ENCODE measurements at places on chromosomes 7 and 10.

- DNase-seq = no peak
Measured at GRCh38 chr7:51111241-51111940, 205.2 kb downstream of the COBL start.

- DNase-seq = no peak
Measured at GRCh38 chr7:28151965-28152364, 28.6 kb downstream of the JAZF1 start.

GRCh38 chr7:50352282-50352681, 47.8 kb downstream of the IKZF1 start:
- DNase-seq = no peak

DNA sequence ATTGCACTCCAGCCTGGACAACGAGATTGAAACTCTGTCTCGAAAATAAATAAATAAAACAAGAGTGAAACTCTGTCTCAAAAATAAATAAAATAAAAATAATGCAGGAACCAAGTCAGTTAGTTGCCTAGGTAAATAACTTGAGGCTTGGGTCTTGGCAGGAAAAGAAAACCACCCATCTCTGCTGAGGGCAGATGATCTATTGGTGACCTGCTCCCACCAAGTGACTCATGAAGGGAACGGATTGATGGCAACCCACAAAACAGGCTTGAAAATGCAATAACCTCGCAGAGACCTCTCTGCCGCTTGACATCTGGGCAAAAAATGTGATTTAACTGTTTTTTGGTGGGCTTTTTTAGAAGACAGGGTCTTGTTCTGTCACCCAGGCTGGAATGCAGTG, 86.6 kb downstream of the CALN1 start:
- DNase-seq = no peak

DNA sequence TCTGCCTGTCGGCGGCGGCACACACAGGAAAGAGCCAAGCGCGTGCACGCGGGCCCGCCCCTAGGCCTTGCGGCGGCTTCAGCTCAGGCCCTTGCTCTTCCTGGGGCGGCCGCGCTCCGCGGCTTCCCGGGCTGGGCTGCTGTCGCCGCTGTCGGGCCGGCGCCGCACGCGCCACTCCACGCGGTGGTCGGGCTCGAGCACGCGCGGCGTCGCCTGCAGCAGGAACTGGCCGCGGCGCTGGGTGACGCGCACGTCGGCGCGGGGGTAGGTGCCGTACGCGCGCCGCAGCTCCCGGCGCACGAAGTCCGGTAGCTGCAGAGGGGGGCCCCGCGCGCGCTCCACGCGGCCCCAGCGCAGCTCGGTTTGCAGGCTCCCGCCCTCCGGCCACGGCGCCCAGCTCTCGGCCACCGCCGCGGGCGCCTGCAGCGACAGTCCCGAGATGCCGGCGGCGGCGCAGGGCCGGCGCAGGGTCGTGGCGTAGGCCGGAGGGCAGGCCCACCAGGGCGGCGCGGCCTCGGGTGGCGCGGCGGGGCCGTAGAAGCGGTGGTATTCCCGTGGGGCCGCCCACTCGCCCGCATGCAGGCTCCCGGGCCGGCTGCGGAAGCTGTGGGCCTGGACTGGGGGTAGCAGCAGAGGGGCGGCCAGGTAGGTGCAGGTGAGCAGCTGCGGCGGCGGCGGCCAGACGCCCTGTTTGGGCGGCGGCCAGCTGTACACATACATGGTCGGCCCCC, 804 bp downstream of the C10orf95 start:
- no peak for DNase-seq

- DNase-seq = no peak
Measured at GRCh38 chr7:45700556-45700955, 126.4 kb downstream of the ADCY1 start.

DNA sequence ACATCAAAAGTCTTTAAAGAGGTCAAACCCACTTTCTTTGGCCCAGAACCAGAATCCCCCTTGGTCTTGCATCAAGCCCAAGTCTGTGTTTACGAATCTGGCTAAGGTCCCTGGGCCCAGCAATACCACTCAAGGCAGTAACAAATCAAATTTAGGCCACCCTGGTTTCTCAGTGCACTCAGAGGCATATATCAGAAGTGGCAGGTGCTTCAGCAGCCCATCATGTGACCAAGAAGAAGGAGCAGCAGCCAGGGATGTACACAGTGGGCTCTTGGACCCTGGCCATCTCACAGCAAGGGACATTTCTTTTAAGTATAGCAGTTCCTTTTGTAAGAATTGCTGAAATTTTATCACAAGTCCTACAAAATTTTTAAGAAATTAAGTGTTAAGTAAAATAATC, 7.3 kb upstream of the SLC25A13 start:
- no peak for DNase-seq

DNA sequence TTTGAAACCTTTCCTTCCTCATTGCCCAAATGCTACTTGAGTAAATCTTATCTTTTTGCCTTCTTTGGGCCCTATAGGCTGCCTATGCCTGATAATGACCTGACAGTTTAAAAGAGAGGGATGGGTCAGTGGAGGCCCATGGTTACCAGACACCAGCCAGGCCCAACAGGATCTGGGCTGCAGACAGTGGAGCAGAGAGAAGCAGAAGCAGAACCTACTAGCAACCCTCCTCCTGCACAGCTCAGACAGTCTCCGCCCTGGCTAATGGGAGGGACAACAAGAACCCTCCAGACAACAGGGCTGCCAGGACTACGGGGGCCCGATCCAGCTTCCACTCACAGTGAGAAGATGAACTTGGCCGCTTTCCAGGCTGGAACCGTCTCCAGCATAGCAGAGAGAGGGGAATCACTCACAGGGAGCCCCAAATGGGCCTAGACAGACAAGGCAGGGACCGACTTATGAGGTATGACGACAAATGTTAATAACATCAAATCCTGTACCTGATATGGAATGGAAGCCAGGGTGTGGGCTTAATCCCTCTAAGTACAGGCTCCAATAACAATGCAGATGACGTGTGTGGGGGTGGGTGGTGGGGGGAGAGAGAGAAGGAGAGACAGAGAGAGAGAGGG, 31.7 kb upstream of the DGKI start:
- no peak for DNase-seq

DNA sequence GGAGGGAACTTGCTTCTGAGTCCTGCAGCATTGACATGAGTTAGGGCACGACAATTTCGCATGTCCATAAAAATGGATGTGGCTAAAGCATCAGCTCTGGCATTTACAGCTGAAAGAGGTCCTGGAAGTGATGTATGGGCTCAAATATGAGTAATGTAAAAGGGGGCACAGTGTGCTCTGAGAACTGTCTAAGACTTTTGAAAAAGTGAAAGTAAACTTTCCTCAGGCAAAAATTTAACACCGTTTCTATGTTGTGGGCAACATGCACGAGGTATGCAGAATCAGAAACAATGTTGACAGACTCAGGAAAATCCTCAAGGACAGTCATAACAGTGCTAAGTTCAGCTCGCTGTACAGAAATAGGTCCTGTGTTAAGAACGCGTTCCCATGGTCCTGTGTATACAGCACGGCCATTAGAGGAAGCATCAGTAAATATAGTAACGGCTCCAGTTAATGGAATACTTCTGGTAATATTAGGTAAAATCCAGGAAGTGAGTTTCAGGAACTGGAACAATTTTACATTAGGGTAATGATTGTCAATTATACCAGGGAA, 37.9 kb upstream of the AKR1C2 start:
- no peak for DNase-seq

DNA sequence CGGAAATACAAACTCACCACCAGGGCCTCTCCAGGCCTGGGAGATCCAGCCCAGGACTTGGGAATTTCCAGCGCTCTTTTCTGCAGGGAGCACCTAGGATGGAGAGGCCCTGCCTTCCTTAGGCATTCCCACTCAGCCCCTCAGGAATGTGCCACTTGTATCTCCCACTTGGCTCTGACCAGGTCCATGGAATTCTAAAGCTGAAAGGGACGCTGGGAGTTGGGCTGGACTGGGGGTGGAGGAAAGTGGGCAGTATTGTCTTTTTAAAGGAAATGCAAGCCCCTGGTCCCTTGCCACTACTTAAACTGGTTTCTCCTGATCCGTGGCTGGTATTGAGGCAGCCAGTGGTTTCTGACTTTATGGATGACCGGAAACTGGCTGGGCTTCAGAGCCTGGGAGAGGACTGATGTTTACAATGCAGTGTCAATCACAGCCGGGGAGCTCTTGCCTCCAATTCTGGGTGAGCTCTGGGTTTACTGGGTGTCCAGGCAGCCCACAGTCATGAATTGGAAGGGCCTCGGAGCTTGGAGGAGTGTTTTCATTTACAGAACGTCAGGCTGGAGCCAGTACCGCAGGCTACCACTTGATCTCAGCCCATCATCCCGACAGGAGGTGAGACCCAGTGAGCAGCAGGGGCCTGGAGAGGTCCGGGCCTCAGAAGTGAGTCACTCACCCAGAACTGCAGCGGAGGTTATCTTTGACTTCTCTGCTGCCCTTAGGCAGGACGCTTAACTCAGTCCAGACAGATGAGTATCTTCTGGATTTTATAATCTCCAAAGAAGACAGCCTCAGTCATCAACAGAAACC, 27.3 kb downstream of the AGAP3 start:
- DNase-seq = peak; percentile 26

GRCh38 chr7:113076703-113077102, 9.9 kb downstream of the GPR85 start:
- DNase-seq = no peak

DNA sequence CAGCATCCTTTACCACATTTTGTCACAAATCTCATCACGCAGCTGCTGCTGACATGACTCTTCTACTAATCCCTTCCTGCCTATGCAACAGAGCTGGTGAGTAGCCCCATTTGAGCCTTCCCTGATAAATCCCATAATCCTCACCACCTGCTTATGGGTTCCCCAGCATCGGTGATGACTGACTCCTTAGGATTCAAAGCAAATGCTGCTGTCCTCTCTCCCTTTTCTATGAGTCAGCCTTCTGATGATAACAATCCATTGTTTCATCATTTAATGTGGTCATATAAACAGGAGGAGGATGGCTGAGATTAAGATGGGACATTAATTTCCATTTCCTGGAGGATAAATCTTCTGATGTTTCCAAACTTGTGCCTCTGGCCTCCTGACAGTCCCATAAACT, 73.4 kb downstream of the SORCS1 start:
- no peak for DNase-seq

- no peak for DNase-seq
Measured at GRCh38 chr7:151671514-151671913, 151.8 kb upstream of the RHEB start.

GRCh38 chr7:40393660-40394059, 258.9 kb downstream of the SUGCT start:
- no peak for DNase-seq

DNA sequence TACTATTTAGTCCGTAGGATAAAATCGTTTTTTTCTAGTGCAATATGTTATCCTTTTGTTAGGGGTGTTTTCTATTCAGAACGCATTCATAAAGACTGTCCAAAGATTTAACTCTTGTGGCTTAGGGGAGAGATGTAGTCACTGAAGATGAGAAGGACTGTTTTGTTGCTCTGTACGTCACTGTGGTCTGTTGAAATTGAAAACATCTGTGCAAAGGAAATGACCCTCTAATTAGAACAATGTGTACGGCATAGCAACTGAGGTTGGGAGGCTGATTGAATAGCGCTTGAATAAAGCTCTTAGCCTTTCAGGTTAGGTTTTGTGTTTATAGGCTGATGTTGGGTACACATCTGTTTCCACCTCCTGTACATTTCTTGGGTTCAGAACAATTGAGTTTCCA, 453.4 kb upstream of the AKR1E2 start:
- peak; percentile 97 for DNase-seq

GRCh38 chr10:10617686-10618085, 400.0 kb upstream of the CELF2 start:
- DNase-seq = no peak

DNA sequence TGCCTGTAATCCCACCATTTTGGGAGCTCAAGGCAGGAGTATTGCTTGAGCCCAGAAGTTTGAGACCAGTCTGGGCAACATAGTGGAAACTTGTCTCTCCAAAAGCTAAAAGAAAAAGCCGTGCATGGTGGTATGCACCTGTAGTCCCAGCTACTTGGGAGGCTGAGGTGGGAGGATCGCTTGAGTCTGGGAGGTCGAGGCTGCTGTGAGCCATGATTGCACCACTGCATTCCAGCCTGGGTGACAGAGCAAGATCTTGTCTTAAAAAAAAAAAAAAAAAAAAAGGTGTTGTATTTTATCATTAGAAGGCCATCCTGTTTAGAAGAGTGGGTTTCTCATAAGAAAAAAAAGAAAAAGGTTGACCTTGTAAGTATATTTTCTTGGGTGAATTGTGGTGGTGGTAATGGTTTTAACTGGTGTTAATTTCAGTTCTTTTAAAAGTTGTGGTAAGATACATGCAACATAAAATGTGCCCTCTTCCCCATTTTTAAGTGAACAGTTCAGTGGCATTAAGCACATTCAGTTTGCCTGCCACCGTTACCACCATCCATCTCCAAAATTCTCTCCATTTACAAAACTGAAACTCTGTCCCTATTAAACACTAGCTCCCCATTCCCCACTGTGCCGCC, 34.7 kb downstream of the GRIFIN start:
- no peak for DNase-seq

DNA sequence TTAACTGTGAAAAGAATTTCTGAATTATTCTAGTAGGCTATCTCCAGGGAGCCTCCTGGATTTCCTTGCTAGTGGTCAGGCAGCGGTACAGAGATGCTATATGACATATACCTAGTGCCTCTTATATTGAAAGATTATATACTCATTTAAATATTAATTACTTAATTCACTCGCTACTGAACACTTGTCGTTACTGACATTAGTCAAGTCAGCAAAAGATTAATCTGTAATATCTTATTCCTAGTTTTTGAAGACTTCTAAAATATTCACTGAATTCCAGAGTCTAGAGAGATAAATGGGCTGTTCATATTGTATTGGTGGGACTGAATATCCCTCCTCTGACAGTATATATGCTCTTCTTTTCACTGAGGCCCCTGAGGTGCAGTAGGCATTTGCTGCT, 2.9 kb downstream of the SEMA3E start:
- DNase-seq = no peak

- DNase-seq = no peak
Measured at GRCh38 chr7:90111-91063, 102.0 kb upstream of the FAM20C start.

GRCh38 chr7:150569245-150569955, 2.2 kb downstream of the GIMAP4 start:
- no peak for DNase-seq

DNA sequence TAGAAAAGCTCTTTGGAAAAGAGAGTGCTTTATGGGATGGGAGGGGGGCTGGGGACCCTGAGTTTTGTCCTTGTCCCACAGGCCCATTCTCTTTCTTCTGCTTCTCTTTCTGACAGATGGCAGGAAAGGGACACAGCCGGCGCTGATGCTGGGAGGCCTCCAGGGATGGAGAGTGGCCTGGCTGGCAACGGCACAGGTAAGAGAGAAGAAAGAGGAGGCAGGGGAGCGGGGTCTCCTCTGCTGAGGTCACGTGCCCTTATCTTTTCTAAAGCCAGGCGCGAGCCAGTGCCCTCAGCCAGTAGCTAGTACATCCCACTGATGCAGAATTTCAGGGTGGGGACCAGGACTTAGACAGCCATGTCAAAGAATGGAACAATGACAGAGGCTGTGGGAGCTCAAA, 9.2 kb downstream of the ZNF775 start:
- DNase-seq = no peak

DNA sequence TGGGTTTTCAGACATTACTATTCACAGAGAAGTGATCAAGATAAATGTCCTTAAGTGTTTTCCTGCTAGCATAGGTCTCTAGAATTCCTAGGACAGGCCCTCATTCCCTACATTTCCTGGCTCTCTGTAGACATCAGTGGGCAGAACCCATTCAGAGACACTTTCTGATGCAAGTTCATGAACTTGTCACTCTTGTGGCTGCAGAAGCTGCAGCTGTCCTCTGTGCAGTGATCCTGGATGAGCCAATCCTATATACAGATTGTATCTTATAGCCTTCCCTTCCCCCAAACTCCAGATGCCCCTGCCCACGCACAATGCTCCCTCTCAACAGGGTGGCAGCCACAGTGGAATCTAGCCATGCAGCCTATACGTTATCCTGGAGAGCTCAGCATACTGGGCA, 12.6 kb upstream of the GRB10 start:
- DNase-seq = no peak
